Breast epithelium (tissue), 4 donors: ENCODE measurements at places on chromosomes 7 and 10. TPM values are rescaled to one million over a fixed set of nuclear protein-coding genes. Genes with fewer than 3 reads are reported as not detected.

DNA sequence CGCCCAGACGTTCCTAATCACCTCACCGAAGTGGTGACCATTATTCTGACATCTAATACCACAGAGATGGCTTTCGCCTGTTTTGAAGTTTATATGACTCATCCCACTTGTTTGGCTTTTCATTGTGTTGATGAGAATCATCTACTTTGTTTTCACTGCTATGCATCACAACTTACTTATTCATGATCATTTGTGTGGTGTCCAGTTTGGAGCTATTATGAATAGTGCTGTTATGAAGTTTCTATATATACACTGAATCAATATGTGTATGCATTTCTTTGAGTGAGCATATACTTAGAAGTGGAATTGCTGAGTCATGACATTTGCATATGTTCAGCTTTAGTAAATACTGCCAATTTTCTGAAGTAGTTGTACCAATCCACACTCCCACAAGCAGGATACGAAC is 38.6 kb upstream of the TNKS2 start:
- no peak overlapping the region for H3K4me3 ChIP-seq
- H3K27ac ChIP-seq: no peak overlapping the region
- no peaks in the 10 kb centered on the region for H3K36me3 ChIP-seq

DNA sequence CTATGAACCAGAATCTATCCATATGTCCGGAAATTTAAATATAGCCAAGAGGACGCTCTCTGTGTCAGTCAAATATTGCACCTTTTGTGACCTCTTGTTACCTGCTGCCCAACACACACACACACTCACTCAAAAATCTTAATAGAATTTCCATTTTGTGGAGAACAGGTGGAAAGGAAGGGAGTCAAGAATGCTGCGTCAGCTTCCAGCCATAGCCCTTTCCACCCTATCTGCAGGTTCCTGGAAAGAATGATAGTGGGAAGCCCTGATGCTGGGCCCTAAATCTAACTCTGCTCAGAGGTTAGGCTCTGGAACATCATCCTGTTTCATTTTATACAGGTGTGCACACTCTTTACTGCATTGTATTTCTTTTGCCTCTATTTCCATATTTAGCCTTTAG is 9.6 kb upstream of the GPNMB start:
- H3K27ac ChIP-seq: no peak overlapping the region
- no peaks in the 10 kb centered on the region for H3K4me1 ChIP-seq
- H3K27me3 ChIP-seq: no peaks in the 10 kb centered on the region
- no peak overlapping the region for H3K4me3 ChIP-seq
- no peak for DNase-seq

Gene ELMO1
- total RNA-seq: 49.5 TPM

- H3K4me3 ChIP-seq: no peak overlapping the region
- DNase-seq: no peak
- H3K27me3 ChIP-seq: no peaks in the 10 kb centered on the region
- no peaks in the 10 kb centered on the region for H3K36me3 ChIP-seq
- no peak overlapping the region for H3K27ac ChIP-seq
- H3K4me1 ChIP-seq: no peaks in the 10 kb centered on the region
These were observed 4.8 kb upstream of the ADD3 start for GRCh38 chr10:110002801-110003523.
